Hepatocyte (in vitro differentiated cells): ENCODE measurements at places on chromosomes 1 and 21. TPM values are rescaled to one million over a fixed set of nuclear protein-coding genes. Genes with fewer than 3 reads are reported as not detected.

The BCAR3 gene
- total RNA-seq, result 20.4 and 22.6 TPM in 2 replicates

DNA sequence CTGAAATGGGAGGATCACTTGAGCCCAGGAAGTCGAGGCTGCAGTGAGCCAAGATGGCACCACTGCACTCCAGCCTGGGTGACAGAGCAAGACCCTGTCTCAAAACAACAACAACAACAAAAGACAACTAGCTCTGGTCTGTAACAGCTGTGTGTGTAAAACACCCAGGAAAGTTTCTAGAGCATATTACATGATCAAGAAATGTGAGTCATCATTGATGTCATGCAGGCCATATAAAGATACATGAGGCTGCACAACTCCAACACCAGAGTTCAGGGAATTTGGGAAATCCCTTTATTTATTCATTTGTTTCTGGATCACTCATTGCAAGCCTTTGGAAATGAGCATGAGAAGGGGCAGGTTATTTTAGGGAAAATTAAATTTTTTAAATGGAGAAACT is 50.3 kb upstream of the CTPS1 start:
- no peaks in the 10 kb centered on the region for H3K4me1 ChIP-seq
- H3K36me3 ChIP-seq, result no peaks in the 10 kb centered on the region
- no peaks in the 10 kb centered on the region for H3K27me3 ChIP-seq
- H3K27ac ChIP-seq, result no peak overlapping the region
- DNase-seq, result no peak

GRCh38 chr1:112937495-112937894 is 18.5 kb downstream of the SLC16A1 start:
- DNase-seq, result no peak
- no peak overlapping the region for H3K27ac ChIP-seq
- no peak overlapping the region for H3K4me3 ChIP-seq
- H3K27me3 ChIP-seq, result no peaks in the 10 kb centered on the region
- no peaks in the 10 kb centered on the region for H3K36me3 ChIP-seq

- no peaks in the 10 kb centered on the region for H3K36me3 ChIP-seq
- DNase-seq, result peak; percentile 85
- no peaks in the 10 kb centered on the region for H3K27me3 ChIP-seq
- H3K4me1 ChIP-seq, result peaks cover 9% of the 10 kb centered on the region
- H3K27ac ChIP-seq, result peak overlapping the region; percentile 91
Measured at GRCh38 chr1:201982082-201982622, 296 bp upstream of the RNPEP start.

The IL20 gene
- total RNA-seq, result not detected in 2 replicates

DNA sequence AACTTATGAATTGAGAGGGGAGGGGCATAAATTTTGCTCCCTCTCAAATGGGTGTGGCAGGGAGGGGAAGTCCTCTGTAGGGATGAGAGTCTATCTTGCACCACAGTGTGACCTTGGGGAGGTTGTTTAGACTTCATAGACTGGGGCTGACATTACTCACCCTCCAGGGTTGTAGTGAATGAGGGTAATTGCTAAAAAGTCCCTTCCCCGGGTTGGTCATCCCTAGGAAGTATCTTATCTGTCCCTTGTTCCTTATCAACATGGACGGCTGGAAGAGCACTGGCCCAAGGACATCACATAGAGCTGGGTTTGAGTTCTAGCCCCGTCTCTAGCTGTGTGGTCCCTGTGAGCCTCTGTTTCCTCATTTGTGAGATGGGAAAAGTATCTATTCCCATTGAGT is 52.4 kb upstream of the SLC2A1 start:
- no peak overlapping the region for H3K4me3 ChIP-seq
- no peaks in the 10 kb centered on the region for H3K36me3 ChIP-seq
- H3K27me3 ChIP-seq, result no peaks in the 10 kb centered on the region

DNA sequence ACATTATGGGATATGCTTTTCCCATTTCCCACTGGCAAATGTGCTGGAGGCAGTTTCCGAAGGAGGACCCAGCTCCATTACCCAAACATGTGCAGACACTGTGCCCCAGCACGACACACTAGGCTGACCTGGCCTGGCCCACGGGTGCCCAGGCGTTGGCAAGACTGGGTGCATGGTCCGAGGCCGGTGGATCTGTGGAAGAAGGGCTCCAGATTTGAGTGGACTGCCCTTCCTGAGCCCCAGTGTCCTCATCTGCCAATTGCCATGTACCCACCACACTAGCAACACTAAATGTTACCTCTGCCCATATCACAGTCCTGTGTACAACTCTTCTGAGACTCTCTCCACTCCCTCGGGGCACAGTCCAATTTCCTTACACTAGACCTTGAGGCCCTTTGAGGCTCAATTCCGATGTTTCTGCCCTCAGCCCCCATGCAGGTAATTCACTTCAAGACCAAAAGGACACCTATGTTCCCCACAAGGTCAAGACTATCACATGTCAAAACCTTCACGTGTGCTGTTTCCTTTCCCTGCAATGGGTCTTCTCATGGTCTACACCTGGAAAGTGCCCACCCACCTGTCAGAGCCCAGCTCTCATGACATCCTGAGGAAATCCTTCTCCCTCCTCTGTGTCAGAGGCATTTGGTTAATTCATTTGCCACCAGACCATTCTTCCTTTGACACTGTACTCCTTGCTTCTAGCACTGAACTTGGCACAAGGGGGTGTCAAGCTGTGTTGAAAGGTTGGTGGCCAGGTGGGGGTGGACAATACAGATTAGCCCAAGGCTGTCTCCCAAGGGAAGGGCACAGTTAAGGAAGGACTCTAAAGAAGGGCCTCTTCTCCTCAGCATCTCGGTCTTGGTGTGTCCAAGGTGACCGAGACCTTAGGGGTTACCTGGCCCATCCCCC is 124.9 kb downstream of the DMRTB1 start:
- no peaks in the 10 kb centered on the region for H3K36me3 ChIP-seq
- H3K27me3 ChIP-seq, result no peaks in the 10 kb centered on the region
- peaks cover 17% of the 10 kb centered on the region for H3K4me1 ChIP-seq
- H3K4me3 ChIP-seq, result no peak overlapping the region
- no peak for DNase-seq

DNA sequence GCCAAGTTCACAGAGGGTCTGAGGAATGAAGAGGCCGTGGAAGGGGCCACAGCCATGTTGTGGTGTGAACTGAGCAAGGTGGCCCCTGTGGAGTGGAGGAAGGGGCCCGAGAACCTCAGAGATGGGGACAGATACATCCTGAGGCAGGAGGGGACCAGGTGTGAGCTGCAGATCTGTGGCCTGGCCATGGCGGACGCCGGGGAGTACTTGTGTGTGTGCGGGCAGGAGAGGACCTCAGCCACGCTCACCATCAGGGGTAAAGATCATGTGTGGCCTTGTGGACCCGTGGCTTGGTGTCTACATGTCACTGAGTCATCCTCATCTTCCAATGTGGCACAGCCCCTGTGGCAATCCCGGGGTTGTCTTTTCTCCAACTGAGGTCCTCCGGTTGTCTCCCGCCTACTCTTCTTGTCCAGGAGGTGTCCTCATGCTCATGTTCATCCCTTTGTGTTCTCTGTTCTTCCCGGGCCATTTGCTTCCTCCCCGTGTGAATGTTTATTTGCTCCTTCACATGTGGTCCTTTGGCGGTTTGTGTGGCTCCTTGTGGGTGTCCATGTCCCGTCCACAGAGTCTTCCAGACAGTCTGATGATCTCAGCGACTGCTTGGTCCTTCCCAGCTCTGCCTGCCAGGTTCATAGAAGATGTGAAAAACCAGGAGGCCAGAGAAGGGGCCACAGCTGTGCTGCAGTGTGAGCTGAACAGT is 84.2 kb downstream of the OBSCN start:
- H3K36me3 ChIP-seq, result no peaks in the 10 kb centered on the region
- H3K27ac ChIP-seq, result no peak overlapping the region
- H3K4me3 ChIP-seq, result no peak overlapping the region
- H3K4me1 ChIP-seq, result no peaks in the 10 kb centered on the region

DNA sequence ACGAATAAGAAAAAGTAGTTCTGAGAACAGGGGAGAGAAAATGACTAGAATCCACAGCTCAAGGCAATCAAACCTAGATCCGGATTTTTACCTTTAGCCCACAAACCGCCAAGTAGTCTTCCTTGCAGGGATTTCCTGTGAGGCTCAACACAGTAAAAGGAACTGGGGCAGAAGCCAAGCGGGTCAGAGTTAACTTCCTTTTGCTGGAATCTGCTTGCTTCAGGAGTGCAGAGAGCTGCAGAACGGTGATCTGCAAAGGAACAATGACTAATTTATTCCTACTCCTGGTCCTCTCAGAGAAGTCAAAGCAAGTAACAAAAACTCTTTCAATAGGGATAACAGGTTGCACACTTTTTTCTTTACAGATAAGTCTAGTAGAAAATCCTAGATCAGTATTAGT is 53.4 kb downstream of the UBR4 start:
- no peak overlapping the region for H3K4me3 ChIP-seq
- no peaks in the 10 kb centered on the region for H3K27me3 ChIP-seq
- no peak overlapping the region for H3K27ac ChIP-seq
- H3K36me3 ChIP-seq, result peaks cover 5% of the 10 kb centered on the region
- no peak for DNase-seq
- no peaks in the 10 kb centered on the region for H3K4me1 ChIP-seq

The FAM72B gene
- total RNA-seq, result 1.5 TPM in 2 replicates

DNA sequence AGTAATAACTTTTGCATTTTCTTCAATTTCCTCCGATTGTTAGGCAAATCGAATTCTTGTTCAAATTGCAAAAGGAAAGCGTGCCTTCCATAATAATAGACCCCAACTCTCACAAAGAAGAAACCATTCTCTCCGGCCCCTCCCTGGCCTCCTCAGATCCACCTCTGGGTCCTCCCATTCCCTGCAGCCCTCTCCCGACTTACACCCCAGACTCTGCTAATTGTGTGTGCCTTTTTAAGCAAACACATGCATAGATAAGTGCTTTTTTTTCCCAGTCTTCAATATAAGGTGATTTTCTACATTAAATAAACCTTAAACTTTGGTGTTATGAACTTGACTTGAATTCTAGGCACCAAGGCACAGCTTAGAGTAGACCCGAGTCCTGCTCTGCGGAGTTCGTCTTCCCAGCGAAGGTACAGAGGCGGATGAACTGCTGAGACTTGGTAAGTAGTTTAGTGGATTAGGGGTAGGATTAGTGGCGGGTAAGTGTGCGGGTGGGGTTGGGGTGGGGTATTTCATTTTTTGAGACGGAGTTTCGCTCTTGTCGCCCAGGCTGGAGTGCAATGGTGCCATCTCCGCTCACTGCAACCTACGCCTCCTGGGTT is 1.5 kb downstream of the L1TD1 start:
- peaks cover 13% of the 10 kb centered on the region for H3K27me3 ChIP-seq
- H3K27ac ChIP-seq, result no peak overlapping the region
- H3K4me3 ChIP-seq, result no peak overlapping the region
- no peaks in the 10 kb centered on the region for H3K4me1 ChIP-seq

- no peak overlapping the region for H3K27ac ChIP-seq
- H3K36me3 ChIP-seq, result no peaks in the 10 kb centered on the region
- peaks cover 31% of the 10 kb centered on the region for H3K4me1 ChIP-seq
- no peaks in the 10 kb centered on the region for H3K27me3 ChIP-seq
- H3K4me3 ChIP-seq, result no peak overlapping the region
Measured at GRCh38 chr1:109304226-109304920, 2.4 kb downstream of the MYBPHL start.

- H3K36me3 ChIP-seq, result no peaks in the 10 kb centered on the region
- DNase-seq, result no peak
- H3K27me3 ChIP-seq, result no peaks in the 10 kb centered on the region
- no peaks in the 10 kb centered on the region for H3K4me1 ChIP-seq
Measured at GRCh38 chr1:24077278-24077978, 34.5 kb downstream of the MYOM3 start.

- DNase-seq, result no peak
- no peak overlapping the region for H3K4me3 ChIP-seq
- peaks cover 26% of the 10 kb centered on the region for H3K4me1 ChIP-seq
- H3K27ac ChIP-seq, result peak overlapping the region; percentile 79
- no peaks in the 10 kb centered on the region for H3K27me3 ChIP-seq
Measured at GRCh38 chr1:36151845-36152203, 2.5 kb upstream of the TRAPPC3 start.

- no peaks in the 10 kb centered on the region for H3K36me3 ChIP-seq
- no peaks in the 10 kb centered on the region for H3K27me3 ChIP-seq
- H3K4me1 ChIP-seq, result no peaks in the 10 kb centered on the region
- no peak overlapping the region for H3K27ac ChIP-seq
- no peak for DNase-seq
Measured at GRCh38 chr1:207397525-207397926, 56.6 kb upstream of the CR2 start.

DNA sequence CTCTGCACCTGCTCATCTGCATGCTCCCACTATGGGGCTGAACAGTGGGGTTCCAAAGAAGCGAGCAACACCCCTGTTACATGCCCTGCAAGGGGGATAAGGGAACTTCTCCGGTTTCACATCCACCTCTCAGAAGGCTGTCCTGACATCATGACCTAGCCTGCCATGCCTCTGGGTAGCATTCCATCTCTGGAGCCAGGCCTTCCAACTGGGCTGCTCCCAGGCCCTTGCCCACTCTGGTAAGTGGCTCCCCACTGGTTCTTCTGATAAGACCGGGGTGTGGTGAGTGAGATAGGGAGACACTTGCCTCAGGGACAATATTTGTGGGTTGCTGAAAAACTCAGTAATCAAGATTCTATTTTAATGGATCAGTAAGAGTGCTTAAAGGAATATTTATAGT is 57.8 kb downstream of the KCNJ15 start:
- H3K27ac ChIP-seq, result no peak overlapping the region
- H3K36me3 ChIP-seq, result no peaks in the 10 kb centered on the region
- no peak overlapping the region for H3K4me3 ChIP-seq
- no peak for DNase-seq
- peaks cover 3% of the 10 kb centered on the region for H3K4me1 ChIP-seq

DNA sequence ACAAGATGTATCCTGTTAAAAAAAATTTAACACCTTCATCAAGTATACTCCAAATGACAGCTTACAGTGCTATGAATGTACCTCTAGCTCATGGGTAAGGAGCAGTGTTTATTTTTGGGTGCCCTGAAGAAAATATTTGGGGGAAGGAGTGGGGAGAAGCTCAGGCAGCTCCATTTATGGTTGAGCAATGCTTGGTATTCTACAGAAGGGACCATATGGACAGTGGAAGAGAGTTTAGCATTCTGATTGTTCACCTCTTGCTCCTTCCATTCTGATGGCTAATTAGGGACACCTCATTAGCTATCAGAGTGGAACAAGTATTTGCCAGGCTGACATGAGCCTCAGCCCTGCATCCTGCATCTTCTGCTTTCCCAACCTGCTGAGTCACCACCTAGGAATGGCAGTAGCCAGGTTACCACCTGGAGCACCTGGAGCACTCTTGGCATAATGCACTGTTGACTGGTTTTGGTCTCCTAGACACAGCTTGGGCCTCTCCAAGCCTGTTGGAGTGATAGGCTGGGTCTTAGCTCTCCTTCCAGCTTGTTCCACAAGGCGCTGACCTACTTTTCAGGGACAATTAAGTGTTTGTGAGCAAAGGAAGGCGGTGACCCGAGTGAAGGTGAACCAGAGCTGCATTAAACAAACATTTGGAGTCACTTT is 62.0 kb upstream of the MACF1 start:
- no peak overlapping the region for H3K27ac ChIP-seq
- H3K27me3 ChIP-seq, result no peaks in the 10 kb centered on the region
- no peaks in the 10 kb centered on the region for H3K36me3 ChIP-seq
- no peak overlapping the region for H3K4me3 ChIP-seq
- no peaks in the 10 kb centered on the region for H3K4me1 ChIP-seq

The KCNA3 gene
- total RNA-seq, result 0.20 and 0.43 TPM in 2 replicates

- no peak overlapping the region for H3K4me3 ChIP-seq
- no peak for DNase-seq
- H3K36me3 ChIP-seq, result no peaks in the 10 kb centered on the region
- H3K27me3 ChIP-seq, result no peaks in the 10 kb centered on the region
- H3K27ac ChIP-seq, result peak overlapping the region; percentile 20
Measured at GRCh38 chr1:33152685-33153432, 29.0 kb downstream of the TRIM62 start.
